ENCODE measurements at places on chromosomes 11 and 22. TPM values are rescaled to one million over a fixed set of nuclear protein-coding genes. Genes with fewer than 3 reads are reported as not detected.

KRTAP5-7 gene
- not detected for total RNA-seq

TRPC6 gene
- total RNA-seq: not detected

C22orf31 gene
- total RNA-seq: not detected

DNA sequence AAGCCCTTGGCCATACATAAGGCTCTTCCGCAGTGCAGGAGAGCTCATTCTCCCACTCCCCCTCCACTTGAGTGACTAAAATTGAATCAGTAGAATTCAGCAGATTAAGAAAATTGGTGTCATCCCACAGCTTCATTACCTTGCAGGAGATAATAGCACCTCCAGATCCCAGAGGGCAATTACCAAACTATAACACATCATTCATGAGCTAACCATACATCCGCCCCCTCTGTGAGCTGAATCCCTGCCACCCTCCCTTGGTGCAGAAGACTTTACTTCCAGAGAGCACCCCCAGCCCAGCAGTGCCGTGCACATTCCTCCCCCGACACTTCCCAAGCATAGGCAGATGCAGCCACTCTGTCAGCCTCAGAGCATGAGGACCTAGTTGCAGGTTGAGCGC lies 496.5 kb upstream of the B3GAT1 start:
- H3K4me1 ChIP-seq: no peaks in the 10 kb centered on the region
- peaks cover 14% of the 10 kb centered on the region for H3K27me3 ChIP-seq
- no peaks in the 10 kb centered on the region for H3K36me3 ChIP-seq
- no peak overlapping the region for H3K27ac ChIP-seq
- H3K4me3 ChIP-seq: no peak overlapping the region

DNA sequence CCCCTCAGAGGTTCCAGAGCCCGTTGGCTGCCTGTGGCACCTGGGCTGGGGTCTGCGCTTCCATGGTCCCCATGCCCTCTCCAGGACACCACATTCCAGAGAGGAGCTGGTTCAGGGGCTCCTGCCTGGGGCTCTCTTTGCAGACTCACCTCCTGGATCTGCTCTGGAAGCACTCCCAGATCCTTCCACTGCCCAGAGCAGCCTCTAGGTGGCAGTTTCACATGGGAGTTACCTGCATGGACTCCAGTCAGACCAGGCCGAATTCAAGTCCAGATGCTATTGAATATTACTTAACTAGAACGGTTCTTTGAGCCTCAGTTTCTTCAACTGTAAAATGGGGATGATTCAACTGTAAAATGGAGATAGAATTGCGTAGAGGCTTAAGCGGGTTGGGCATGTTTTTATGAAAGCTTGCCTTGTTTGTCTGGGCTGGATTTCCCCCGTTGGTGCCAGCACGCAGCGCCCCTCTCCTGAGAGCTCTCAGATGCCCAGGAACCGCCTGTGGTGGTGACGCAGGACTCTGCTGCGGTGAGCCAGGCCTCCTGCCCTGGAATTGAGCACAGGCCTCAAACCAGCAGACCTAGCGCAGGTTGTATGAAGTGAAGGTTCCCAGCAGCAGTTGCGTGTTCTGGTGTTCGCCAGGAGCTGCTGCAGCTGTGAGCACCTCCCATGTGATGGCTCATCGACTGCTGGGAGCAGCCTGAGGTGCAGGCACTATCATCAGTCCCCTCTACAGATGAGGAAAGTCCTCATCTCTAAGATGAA lies 44.2 kb downstream of the LMO1 start:
- H3K36me3 ChIP-seq: no peaks in the 10 kb centered on the region
- H3K4me3 ChIP-seq: no peak overlapping the region
- DNase-seq: no peak
- H3K4me1 ChIP-seq: peaks cover 14% of the 10 kb centered on the region
- H3K27me3 ChIP-seq: peaks cover 29% of the 10 kb centered on the region

Measured in natural killer cell treated with Interleukin-12 subunit alpha and Interleukin-12 subunit beta and Interleukin-15 and Interleukin-18, amount 100 ng/mL, for 72 hours (primary cell).